ENCODE measurements at places on chromosomes 6 and 20. TPM values are rescaled to one million over a fixed set of nuclear protein-coding genes. Genes with fewer than 3 reads are reported as not detected.

The ZNF311 gene
- total RNA-seq: 0.27 TPM

The LY6G5B gene
- 0.93 TPM for total RNA-seq

The SIRPB1 gene
- 0.80 TPM for total RNA-seq

The HLA-DPA1 gene
- 9.8 TPM for total RNA-seq

The ADNP gene
- 16.7 TPM for total RNA-seq

The MEI4 gene
- not detected for total RNA-seq

The SYNGAP1 gene
- total RNA-seq: 1.4 TPM
